CD8-positive, alpha-beta memory T cell (primary cell): ENCODE measurements at places on chromosomes 13 and 19.

DNA sequence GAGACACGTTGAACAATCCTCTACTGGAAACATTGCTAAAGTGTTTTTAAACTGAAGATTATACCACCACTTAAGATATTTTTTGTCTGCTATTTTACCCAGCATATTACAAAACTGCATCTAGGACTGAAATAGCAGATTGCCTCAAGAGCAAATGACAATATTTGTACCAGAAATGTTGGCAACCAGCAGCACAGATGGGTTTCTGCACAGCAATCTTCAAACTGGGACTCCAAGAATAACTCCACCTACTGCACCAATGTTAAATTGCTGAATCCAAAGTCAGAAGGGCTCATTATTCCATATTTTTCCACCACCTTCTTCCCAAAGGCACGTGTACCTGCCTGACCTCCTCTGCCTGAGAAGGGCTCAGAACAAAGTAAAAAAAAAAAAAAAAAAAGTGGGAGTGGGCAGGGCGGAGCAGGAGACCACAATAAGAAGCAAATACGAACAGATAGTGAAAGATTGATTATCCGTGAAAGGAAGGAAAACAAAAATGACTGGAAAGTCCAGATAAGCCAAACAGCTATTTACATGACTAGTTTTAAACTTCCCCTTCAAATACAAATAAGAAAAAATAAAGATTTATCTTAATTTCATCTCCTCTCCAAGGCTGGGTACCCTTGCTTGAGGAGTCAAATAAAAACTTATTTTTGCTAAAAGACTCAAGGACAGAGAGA is 79.4 kb downstream of the FOXO1 start:
- DNase-seq, result no peak

DNA sequence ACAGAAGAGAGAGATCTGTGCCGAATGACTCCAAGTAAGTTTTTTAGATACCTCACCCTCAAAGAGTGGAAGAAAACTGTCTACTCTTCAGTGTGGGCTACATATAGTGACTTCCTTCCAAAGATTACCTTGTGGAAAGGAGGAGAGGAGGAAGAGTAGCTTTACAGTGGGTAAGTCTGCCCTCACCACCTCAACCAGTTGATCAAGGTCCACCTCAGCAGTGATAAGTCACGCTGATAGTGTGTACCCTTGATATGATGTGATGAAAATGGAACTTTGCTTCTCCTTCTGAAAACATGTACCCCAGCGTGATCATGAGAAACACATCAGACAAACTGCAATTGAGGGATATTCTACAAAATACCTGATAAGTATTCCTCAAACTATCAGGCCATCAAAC is 20.6 kb downstream of the KLF5 start:
- no peak for DNase-seq

DNA sequence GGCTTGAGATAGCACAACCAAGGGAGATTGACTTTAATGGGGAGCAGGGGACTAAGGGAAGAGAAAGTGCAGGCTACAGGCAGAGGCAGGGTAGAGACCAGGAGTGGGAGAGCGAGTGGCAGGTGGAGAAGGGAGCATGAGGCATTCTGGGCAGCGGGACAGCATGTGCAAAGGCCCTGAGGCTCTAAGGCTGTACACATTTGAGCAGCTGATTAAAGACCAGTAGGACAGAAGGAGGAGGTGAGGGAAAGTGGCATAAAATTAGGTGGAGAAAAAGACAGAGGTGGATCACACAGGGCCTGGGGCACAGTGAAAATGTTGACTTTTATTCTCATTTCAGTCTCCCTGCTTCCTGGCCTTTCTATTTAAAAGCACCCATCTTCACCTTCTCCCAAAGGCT is 74.4 kb downstream of the ALOX5AP start:
- DNase-seq, result no peak

- no peak for DNase-seq
These were observed 21.6 kb upstream of the SEMA6B start for GRCh38 chr19:4580961-4581665.

DNA sequence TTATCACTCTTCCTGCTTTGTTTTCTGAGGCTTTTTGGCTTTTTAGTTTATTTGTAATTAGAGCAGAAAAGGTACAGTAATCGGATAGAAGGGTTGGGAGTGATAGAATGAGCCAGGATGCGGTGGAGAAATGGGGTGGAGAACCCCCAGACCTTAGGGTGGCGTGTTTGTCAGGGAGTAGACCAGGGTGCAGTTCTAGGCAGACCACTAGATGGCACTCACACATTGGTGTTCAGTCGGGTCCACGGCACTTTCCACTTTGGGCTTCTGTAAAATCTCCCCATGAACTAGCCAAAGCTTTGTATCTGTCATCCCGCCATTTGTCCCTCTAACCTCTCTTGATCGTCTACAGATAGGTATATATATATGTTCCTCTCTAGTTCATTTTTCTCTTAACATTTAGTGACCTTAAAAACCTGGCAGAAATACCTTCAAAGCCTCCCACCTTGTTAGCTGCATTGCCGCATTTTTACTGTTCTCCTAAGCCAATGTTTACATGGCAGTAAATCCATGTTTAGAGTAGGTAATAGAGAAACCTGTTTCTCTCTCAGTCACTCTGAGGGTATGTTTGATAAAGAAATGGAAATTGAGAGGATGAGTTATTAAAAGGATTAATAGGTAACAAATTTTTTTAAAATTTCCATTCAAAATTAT is 154.9 kb downstream of the TM9SF2 start:
- peak; percentile 76 for DNase-seq

DNA sequence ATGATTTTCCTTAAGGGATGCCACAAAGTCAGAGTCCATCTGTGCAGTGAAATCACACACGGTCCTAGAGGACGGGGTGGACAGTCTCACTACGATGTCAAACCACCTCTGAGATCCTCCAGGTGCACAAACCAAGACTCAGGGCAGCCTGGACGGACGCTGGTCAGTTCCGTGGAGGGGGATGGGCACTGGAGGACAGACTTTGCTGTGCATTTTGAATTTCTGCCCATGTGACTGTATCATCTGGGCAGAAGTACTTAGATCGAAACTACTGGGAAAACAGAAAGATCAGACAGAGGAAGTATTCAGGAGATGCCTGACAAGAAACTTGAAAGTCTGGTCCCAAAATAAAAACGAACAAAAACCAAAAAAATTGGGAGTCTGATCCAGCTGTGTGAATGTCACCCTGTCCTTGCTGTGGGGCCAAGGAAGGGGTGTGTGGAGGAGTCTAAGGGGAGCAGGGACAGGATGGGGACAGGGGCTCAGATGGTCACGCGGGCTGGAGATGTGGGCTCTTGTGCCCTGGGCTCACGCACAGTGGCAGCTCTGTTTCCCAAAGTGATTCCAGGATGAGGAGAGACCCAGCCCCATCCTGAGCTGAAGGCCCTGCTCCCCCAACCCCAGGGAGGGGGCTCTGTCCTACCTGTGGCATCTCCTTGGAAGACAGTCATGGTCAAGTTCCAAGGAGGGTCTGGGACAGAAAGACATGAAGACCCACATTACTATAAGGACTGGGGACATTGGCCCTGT is 1.5 kb downstream of the SIGLEC8 start:
- no peak for DNase-seq

DNA sequence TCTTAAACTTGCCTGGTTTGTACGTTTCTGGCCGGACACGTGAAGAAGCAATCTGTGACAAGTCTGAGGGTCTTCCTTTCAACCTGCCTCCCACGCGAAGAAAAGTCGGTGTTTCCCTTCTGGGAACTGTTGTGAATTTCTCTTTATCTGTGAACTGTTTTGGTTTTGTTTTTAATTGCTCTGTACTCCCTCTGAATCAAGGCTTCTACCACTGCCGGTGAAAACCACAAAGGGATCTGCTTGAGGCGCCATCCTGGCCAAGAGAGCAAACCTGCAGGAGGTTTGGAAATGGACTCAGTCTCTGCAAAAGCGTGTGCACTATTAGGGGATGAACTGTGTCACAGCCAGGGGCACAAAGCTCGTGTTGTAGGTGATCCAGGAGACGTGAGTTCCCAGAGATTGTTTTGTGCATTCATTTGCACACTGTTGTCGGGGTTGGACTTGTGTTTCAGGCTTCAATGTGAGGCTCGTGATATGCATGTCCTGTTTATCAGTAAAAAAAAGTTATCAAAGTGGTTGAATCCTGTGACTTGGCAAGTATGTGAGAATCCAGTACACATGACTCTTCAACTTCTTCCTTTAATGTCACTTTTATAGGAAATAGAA is 9.7 kb downstream of the SIGLEC8 start:
- DNase-seq, result no peak

- DNase-seq, result no peak
These were observed 173.1 kb downstream of the LACC1 start for GRCh38 chr13:44052780-44053184.

GRCh38 chr13:66200555-66200954 is 1029.6 kb downstream of the PCDH9 start:
- no peak for DNase-seq

DNA sequence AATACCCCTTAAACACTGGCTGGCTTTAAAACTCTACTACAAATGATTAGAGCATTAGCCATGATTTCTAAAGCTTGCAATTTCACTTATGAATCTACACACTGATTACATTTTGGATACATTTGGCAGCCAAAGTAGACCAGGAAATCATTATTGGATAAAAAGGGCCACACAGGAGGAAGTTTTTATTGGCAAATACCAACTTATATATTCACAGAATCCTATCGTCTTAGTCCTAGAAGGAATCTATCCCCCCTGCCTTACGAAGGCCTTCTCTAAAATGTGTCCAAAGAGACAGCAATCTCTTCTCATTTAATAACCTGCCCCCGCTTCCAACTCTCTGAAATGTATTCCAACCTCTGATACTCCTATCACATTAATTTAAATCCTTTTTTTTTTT is 52.5 kb downstream of the KLF5 start:
- DNase-seq, result no peak
